Nephron progenitor cell (in vitro differentiated cells): ENCODE measurements at places on chromosomes 16 and 17.
A peak's percentile ranks its signal among the peaks of the same experiment; 100 is the strongest.

DNA sequence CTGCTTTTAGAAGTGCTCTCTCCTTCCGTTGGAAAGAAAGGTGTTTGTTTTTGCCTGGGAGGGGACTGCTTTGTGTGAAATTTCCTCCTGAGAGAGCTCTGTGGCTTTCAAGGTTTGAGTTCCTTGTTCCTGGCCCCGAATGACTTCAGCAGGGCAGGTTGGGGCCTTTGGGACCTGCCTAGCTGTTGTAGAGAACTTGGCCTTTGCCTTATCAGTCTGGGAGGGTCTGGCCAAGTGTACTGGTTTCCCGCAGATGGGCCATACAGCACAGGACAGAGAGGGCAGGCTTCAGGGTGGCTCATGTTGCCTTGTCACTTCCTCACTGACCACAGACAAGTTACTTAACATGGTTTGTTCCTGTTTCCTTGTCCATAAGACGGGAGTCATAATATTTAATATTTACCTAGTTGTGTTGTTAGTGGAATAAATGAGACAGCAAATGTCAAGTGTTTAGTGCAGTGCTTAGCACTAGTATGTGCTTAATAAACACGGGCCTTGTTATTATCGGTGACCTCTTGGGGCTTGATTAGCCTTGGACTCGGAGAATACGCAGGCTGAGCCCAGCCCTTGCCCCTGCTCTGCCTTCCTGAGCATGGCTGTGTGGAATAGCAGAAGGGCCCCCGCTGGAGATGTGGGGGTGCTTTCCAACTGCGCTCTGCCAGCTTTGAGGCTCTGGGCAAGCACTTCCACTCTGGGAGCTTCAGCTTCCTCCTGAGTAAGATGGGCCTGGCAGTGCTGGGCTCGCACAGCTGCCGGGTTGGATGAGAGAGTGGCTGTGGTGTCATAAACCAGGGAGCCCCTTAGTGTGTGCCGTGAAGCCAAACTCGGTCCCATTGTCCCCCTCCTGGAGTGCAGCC is 6.6 kb downstream of the PRSS8 start:
- DNase-seq, result no peak

GRCh38 chr16:53646506-53646905 is 57.2 kb downstream of the RPGRIP1L start:
- no peak for DNase-seq

DNA sequence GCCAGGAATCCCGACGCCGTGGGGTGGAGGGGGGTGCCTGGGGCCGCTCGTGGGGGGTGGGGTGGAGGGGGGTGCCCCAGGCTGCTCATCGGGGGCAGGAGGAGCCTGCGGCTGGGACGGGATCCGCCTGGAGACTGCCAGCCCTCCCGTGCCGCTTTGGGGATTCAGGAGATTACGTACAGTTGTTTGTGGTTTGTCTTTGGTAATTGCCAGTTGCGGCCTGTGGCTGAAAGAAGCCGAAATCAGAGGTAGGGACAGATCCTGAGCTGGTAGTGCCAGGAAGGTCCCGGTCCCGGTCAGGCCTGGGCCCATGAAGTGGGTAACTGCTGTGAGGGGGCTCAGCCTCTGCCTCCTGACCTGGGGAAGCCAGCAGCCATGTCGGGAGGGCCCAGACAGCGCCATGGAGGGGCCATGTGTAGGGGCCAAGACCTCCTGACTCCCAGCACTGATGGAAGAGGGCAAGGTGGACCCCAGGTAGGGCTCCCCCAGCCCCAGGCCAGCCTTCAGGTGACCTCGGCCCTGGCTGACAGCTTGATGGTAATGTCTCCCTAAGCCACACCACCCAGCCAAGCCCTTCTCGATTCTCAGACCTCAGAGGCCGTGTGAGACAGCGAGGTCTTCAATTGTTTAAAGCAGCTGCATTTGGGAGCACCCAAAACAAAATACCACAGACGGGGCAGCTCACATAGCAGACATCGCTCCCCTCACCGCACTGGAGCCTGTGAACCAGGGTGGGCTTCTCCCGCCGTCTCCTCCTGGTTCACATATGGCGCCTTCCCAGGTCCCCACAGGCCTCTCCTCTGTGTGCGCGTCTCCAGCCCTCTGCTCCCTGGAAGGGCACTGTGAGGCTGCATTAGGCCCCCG is 34.9 kb upstream of the SSTR5 start:
- no peak for DNase-seq

- peak; percentile 63 for DNase-seq
These were observed 6.3 kb downstream of the BCAR1 start for GRCh38 chr16:75244844-75245758.

DNA sequence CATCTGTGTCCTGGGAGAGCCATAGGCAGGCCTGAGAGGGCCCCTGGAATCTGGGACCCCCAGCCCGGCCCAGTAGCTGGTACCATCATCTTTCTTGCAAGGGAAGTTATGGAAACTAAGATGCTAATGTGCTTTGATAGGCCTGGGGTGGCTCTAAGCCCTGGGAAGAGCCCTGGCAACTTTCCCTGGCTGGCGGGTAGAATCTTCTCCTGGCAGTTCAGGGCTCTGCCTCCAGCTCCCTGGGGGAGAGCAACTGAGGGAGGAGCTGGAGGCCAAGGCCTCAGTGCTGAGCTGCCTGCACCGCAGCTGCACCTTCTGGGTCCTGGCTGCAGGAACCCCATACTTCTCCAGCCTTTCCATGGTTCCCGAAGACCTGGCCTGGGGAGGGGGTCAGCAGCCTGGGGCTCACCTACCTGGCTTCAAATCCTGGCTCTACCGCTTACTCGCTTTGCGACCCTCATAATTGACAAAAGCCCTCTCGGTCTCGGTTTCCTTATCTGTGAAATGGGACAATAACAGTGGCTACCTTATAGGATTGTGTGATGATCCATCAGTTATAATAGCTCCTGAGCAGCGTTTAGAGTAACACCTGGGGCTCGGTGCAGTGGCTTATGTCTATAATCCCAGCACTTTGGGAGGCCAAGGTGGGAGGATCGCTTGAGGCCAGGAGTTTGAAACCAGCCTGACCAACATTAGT is 333.7 kb downstream of the SEC14L1 start:
- no peak for DNase-seq

- DNase-seq, result peak; percentile 40
These were observed 524 bp downstream of the IQCK start for GRCh38 chr16:19718624-19718965.

GRCh38 chr16:48262631-48263030 is 15.3 kb upstream of the ABCC11 start:
- no peak for DNase-seq

GRCh38 chr16:85377388-85378144 is 235.6 kb upstream of the GSE1 start:
- no peak for DNase-seq

DNA sequence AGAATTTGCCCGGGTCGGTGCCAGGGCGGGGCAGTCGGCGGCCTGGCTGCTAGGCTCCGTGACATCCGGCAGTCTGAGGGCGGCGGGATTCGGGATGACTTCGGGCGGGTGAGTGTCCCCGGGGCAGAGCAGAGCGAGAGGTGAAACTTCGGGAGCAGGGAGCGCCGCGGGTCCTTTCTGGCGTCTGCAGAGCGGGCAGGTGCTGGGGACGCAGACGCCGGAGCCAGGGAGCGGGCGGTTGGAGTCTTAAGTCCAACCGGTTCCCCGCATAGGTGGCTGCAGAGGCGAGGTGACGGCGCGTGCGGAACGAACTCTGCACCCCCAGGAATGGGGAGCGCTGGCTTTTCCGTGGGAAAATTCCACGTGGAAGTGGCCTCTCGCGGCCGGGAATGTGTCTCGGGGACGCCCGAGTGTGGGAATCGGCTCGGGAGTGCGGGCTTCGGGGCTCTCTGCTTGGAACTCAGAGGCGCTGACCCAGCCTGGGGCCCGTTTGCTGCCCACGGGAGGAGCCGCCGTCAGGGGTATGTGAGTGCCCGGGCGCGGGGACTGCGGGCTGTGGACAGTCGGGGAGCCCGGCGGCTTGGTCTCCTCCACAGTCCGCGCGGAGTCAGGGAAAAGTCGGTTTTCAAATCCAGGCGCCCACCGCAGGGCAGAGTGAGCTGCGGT is at the start of gene B4GALNT2:
Gene B4GALNT2 (plus strand): TSS at position 71 of the 666 bp plus-strand sequence. CDS start 24 bp downstream, at position 95.
- peak; percentile 51 for DNase-seq

GRCh38 chr16:68088130-68088972 is 3.2 kb downstream of the NFATC3 start:
- DNase-seq, result no peak

DNA sequence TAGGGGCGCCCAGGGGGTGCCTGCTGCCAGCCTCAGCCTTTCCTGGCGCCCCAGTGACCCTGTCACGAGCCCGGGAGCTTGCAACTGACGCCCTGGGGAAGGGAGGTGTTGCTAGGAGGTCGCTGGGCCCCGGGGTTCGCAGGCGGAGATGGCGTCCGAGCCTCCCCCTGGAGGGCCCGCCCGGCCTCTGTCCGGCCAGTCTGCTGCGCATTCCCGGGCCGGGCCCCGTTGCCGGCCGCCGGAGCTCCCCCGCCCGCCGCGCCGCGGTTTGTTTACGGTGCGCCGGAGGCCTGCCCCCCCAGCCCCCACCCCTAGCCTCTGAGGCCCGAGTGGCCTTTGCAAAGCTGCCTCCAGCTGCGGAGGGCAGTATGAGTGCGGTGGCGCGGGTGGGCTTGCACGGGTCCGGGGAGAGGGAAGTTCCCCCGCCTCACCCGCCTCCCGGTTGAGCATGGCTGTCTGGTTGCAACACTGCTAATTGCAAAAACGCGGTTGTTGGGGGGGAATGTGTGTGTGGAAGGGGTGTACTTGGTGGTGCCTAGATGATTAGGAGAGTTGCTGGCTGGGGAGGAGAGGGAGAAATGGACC is 514 bp downstream of the THRA start:
- peak; percentile 69 for DNase-seq

DNA sequence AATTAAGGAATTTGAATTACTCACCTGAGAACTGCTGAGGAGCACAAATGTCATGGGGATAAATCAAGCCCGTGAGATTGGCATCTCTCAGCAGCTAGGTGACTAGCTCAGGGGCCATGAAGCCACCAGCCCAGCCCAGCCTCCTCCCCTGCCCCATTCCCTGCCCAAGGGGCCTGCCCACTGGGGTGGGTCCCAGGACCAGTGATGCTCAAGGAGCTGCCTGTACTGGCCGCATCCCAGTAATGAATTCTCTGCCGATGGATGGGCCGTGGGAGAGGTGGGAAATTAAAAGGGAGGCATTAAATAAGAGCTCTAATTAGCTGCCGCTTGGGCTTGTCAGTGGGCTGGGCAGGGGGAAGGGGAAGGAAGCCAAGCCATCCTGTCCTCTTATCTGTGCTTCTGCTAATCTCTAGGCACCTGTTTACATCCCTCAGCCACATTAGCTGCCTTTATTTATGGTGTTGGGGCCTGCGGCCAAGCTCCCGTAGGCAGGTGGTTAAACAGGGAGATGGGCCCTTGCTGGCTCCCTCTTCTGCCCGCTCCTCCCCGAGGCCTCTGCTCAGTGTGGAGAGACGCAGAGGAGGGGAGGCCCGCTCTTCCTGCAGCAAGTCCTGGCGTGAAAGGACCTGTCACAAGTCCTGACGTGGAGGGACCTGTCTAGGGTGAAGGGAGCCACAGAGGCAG is 48.8 kb downstream of the PIPOX start:
- DNase-seq, result no peak

DNA sequence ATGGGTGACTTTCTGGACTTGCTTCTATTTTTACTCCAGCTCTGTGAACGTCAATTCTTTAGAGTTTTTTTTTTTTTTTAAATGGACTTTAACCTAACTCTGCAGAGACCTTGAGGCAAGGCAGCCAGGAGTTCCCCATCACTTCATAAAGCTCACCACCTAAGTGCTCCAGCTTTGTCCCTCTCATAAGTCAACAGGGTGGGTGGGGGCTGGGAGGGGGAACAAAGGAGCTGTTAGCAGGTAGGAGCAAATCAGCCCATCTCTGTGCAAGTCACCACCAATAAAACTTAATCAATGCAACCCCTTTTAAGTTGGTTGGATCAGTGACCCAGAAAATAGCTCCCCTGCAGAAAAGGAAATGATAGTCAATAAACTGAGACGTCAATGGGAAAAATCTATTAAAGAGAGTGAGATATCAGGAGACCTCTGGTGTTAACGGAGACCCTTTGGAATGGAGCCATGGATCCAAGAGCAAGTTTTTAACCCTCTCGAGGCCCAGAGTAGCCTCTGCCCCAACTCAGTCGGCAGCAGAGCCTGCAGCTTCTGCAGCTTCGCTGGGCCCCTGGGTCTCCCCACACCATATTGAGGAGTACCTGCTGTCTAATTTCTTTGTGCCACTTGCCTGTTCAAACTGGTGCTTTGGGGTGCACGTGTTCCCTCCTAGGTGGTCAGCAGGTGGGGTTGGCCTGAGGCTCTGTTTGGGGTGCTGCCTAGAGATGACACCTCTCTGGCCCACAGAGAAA is 27.6 kb upstream of the ETV4 start:
- no peak for DNase-seq

GRCh38 chr17:53032861-53033271 is 789.9 kb upstream of the KIF2B start:
- peak; percentile 48 for DNase-seq
